ENCODE measurements at places on chromosomes 1 and 21.
A peak's percentile ranks its signal among the peaks of the same experiment; 100 is the strongest.

- no peak for DNase-seq
Measured at GRCh38 chr1:182700351-182700709, 15.9 kb upstream of the RGS8 start.

- no peak for DNase-seq
Measured at GRCh38 chr1:117959364-117959763, 29.8 kb downstream of the WDR3 start.

GRCh38 chr21:29939104-29939923 lies 482 bp downstream of the GRIK1 start:
- peak; percentile 23 for DNase-seq

DNA sequence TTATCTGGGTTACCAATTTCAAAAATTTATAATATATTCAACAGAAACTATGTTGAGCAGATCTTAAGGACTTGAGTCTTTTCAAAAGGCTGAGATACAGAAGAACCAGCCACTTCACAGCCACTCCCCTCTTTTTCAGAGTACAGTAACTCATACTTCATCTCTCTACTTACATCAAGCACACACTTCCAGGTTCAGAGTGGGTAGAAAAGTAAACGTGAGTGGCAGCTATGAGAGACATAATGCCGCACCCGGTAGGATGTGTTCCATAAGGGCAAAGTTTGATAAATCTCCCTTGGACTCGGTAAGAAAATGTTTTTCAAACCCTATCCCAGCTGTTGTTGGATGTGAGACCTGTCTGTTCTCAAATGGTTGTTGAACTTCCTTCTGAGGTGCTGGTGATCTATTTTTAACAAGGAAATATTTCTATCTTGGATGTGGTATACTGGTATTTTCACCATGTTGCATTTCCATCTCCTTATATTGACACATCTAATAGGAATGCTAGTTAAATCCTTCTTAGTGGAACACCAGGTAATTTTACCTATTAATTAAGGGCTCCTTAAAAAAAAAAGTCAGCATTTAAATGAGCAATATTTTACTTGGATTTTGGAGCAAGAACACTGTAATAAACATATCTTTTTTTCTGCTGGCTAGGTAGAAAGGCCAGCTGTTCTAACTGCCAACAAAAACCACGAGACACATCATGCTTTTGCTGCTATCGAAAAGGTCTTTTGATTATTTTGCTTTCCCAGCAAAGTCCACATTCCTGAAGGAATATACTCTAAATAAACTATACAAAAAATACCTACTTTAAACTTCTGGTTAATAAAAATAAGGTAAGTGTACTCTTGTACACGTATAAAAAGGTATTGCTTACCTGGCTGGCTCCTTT lies 28.2 kb downstream of the CNN3 start:
- no peak for DNase-seq

GRCh38 chr1:109985247-109986053 lies 885 bp downstream of the AHCYL1 start:
- no peak for DNase-seq

DNA sequence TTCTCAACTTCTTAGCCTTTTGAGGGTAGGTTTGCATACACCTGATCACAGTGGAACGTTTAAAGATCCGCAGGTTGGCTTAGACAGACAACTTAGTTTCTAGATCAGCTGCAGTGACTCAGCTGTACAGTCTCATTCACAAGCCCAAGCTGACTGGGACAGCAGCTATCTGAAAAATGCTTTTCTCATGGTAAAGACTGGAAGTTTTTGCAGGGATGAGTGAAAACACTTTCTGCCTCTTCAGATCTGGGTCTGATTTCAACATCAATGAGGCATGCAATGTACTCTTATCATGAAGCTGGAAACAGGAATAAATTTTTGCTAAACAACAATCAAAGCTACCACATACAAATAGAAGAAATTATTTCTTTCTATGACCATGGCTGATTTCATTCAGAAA lies 61.1 kb upstream of the PTBP2 start:
- DNase-seq = no peak

DNA sequence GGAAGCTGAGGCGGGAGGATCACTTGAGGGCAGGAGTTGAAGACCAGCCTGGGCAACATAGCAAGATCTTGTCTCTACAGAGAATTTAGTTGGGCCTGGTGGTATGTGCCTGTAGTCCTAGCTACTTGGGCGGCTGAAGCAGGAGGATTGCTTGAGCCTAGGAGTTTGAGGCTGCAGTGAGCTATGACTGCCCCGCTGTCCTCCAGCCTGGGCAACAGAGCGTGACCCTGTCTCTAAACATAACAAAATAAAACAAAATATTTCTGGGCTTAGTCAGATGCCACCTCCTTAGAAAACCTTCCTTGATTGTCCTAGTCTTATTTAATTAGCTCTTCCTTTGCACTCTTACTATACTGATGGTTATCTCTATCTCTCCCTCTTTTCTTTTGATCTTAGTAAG lies 8.5 kb downstream of the TGFB2 start:
- no peak for DNase-seq

DNA sequence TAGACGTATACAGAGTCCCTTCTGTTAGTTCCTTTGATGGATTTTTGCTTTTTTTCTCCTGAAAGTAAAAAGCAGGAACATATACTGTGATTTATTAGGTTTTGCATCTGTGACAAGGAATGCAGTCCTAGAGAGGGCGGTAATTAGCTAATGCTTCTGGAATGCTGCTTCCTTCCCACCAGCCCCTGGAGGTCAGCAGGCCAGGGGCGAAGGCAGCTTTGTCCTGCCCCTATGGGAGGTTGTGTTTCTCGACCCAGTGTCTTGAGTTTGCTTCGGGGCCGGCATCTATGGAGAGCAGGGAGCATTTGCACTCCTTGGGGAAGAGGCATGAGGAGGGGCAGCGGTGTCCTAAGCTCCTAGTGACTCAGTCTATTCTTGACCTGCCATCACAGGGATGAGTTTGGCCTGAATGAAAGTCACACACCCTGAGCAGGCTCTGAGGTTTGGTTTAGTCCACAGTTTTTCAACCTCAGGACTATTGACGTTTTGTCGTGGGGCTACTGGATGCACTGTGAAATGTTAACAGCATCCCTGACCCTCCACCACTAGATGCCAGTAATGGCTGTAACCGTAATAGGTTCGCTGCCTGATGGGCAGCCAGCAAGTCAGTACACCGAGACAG lies 85.0 kb upstream of the KCNJ15 start:
- peak; percentile 27 for DNase-seq

DNA sequence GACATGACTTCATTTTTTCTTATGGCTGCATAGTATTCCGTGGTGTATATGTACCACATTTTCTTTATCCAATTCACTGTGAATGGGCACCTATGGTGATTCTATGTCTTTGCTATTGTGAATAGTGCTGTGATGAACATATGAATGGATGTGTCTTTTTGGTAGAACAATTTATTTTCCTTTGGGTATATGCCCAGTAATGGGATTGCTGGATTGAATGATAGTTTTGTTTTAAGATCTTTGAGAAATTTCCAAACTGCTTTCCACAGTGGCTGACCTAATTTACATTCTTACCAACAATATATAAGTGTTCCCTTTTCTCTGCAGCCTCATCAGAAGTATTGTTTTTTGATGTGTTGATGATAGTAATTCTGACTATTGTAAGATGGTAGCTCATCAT lies 361.7 kb upstream of the SGIP1 start:
- DNase-seq = no peak

DNA sequence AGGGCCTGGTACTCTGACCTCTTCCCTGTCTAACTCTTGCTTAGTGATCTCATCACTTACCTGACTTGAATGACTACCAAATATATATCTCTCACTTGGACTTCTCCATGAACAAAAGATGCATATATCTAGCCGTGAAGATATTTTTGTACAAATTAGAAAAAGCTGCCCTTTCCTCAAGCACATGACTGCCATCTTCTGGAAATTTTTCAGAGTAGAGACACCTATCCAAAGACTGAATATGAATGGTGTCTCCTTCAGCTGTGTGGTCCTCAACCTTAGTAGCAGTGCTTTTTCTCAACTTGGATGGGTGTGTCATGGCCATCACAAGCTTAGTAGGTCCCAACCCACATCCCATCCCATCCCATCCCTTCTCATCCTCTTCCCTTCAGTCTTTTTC lies 142.3 kb downstream of the DNM3 start:
- DNase-seq = no peak

DNA sequence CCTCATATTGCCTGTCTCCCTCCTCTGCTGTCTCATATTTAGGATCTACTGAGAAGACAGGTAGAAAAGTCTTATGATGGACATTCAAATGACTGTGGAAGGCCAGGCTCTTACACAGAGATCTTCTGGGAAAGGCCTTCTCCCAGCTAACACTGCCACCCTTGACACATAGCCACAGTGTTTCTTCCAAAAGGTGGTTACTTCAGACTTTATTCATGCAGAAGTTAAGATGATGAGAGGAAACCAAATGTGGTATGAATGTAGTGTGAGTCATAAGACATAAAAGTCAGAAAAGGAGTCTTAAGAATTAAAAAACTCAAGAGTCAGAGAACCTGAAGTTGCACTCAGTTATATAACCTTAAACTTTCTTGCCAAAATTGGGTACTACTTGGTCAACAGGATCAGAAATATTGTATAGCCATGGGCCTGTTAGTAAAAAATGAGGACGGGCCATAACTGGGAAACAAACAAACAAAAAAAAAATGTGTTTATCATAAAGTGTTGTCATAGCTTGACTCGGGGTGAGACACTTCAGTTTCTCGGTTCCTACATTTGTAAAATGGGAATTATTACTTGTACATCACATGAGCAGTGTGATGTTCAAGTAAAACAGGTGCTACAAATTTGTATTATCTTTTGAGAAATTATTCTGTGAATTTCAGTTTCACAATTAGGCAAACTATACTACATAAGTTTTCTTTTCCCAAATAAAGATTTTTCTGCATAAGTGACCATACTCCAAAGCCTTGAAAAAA lies 1.2 kb upstream of the DENND1B start:
- no peak for DNase-seq

GRCh38 chr1:193241132-193241827 lies 54.9 kb upstream of the B3GALT2 start:
- no peak for DNase-seq

DNA sequence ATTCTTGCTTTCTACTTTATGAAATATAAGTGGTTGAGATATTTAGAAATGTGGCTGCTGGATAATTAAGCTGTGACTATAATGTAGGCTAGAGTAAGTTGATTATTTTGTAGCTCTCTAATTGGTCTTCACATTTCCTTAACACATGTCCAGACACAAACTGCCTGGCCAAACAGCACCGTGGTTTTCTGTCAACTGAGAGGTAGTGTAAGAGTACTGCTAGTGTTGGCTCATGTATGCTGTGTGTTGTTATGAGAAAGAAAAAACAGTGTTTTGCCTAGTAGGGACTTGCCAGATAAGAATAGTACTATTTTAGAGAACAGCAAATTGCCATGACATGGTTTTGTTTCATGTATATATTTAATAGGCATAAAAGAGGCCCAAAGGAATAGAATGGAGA lies 37.1 kb downstream of the TMED5 start:
- DNase-seq = no peak

GRCh38 chr1:159187033-159187432 lies 15.6 kb downstream of the CADM3 start:
- no peak for DNase-seq

- no peak for DNase-seq
Measured at GRCh38 chr21:45550522-45551210, 8.4 kb upstream of the SLC19A1 start.

DNA sequence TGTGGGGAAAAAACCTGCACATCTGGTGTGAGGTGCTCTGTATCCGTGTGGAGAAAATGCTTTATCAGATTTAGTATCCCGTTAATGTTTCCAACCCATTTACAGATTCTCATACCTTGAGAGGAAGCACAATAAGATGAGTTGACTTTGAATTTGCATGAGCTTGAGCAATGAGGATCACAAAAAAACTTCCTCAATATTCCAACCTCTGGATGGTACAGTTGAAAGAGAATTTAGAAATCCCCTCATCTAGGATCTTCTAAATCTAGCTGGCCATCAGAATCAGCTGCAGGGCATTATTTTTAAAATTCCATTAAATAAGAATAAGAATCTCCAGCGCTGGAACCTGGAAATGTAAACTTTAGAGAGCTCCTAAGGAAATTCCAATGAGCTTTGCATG lies 82.5 kb upstream of the NR5A2 start:
- no peak for DNase-seq

GRCh38 chr1:32766328-32766972 lies 50.7 kb downstream of the YARS1 start:
- DNase-seq = peak; percentile 3

GRCh38 chr1:91828583-91829281 lies 57.2 kb downstream of the TGFBR3 start:
- DNase-seq = no peak

GRCh38 chr1:59486615-59487014 lies 189.7 kb downstream of the FGGY start:
- no peak for DNase-seq

GRCh38 chr1:100612540-100612939 lies 74.6 kb downstream of the GPR88 start:
- no peak for DNase-seq

GRCh38 chr21:29812947-29813346 lies 126.8 kb downstream of the GRIK1 start:
- no peak for DNase-seq

DNA sequence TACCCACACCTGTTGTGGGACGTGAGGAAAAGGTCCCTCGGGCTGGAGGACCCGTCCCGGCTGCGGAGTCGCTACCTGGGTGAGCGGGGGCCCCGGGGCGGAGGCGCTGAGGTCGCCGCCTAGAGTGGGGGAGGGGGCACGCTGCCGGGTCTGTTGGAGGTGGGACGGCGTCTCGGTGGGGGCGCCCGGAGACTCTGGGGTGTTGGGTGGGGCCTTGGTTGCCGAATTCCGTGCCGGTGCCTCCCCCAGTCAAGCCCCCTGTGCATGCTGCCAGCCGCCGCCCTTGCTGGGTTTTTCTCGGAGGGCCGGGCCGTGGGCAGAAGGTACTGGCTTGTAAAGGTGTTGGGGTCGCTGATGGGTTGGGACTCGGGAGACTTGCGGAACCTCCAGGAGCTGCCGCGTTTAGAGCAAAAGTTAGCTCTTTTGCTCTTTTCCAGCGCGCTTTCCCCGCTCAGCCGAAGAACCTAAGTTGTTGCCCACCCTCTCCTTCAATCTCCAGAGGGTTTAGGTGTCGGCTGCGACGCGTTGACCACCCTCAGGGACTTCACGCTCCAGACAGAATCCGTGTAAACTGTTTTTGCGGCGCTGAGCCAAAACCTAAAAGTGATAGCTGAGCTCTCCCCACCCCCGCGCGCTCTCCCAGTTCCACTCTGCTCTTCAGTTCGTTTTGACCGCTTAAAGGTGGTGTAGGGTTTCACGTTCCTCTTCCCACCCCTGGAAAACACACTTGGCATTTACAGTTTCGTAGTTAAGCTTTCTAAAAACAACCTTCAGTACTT lies at the start of gene MPC2:
TSS of gene MPC2 (minus strand) at position 143 of the 779 bp plus-strand sequence. CDS start 1,231 bp downstream, outside the sequence.
- peak; percentile 86 for DNase-seq

- no peak for DNase-seq
Measured at GRCh38 chr21:31938330-31939301, 65.8 kb downstream of the HUNK start.

GRCh38 chr1:37399205-37399604 lies 75.2 kb upstream of the ZC3H12A start:
- DNase-seq = no peak

- peak; percentile 85 for DNase-seq
Measured at GRCh38 chr1:33298623-33299277, 22.1 kb downstream of the A3GALT2 start.

Data from left ventricle myocardium superior (tissue), 1 donor.